ENCODE measurements at places on chromosomes 7 and 10.

GRCh38 chr7:13990984-13991790 is 1.7 kb upstream of the ETV1 start:
- DNase-seq = peak; percentile 94

DNA sequence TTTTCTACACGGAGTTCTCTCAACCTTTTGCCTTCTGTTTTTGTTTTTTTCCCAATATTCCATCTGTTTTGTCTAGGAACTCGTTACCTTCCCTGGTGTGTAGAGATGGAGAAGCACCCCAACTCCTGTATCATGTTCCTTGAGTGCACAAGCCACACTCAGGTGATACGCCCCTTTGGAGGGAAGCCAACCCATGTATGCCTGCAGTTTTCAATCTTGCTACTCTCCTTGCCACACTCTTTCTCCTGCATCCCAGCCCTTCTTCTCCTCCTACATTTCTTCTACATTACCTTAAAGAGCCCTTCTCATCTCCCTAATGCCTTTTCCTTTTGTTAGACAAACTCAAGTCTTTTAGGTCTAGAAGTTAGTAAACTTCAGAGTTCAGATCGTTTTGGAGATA is 10.2 kb upstream of the SP4 start:
- no peak for DNase-seq

GRCh38 chr7:153188630-153189029 is 429.1 kb downstream of the ACTR3B start:
- no peak for DNase-seq

GRCh38 chr10:109981650-109982049 is 26.1 kb upstream of the ADD3 start:
- DNase-seq = no peak

DNA sequence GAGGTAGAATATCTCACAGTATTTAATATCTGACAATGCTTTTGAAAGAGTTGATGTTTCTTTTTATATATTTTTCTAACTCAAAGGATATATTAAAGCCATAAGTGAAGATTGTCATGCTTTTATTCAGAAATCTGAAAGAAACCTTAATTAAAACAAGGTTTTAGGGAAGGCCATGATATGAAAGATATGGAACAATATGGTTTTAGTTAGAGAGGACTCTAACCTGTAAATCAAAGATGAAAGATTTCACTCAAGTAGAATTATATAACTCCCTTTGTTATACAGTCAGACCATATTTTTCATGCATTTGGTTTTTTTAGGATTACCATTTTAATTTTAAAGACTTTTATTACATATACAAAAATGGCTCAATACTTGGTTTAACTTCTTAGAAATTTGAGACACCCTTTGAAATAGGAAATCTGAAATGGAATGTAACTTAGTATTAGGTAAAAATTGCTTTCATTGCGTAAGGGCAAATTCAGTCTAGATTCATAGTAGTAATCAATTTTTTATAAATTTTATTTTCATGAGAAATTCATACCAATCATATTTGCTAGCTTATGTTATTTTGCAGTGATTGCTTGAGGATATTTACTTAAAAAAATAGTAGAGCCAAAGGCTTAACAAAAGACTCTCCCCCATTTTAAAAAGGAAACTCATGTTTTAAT is 119.8 kb downstream of the TWIST1 start:
- DNase-seq = no peak

- DNase-seq = no peak
Measured at GRCh38 chr10:84371944-84372343, 43.6 kb downstream of the CCSER2 start.

GRCh38 chr7:147915781-147916180 is 674.8 kb upstream of the C7orf33 start:
- DNase-seq = no peak

GRCh38 chr7:24877790-24878311 is 102.1 kb downstream of the OSBPL3 start:
- DNase-seq = no peak

GRCh38 chr7:157027568-157028198 is 17.2 kb upstream of the MNX1 start:
- no peak for DNase-seq

DNA sequence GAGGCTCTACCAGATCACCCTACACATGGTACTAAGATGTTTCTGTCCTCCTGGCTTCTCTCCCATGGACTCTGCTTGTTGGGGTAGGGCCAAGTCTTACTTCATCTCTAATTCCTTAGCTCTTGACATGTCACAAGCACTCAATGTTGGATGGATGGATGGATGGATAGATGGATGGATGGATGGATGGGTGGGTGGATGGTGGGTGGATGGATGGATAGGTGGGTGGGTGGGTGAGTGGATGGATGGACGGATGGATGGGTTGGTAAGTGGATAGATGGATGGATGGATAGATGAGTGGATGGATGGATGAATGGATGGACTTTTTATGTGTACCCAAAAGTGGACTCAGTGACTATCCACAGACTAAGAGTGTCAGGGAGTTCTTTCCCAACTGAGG is 28.5 kb downstream of the HSPA12A start:
- no peak for DNase-seq

- DNase-seq = no peak
Measured at GRCh38 chr10:76306856-76307255, 875.4 kb downstream of the LRMDA start.

DNA sequence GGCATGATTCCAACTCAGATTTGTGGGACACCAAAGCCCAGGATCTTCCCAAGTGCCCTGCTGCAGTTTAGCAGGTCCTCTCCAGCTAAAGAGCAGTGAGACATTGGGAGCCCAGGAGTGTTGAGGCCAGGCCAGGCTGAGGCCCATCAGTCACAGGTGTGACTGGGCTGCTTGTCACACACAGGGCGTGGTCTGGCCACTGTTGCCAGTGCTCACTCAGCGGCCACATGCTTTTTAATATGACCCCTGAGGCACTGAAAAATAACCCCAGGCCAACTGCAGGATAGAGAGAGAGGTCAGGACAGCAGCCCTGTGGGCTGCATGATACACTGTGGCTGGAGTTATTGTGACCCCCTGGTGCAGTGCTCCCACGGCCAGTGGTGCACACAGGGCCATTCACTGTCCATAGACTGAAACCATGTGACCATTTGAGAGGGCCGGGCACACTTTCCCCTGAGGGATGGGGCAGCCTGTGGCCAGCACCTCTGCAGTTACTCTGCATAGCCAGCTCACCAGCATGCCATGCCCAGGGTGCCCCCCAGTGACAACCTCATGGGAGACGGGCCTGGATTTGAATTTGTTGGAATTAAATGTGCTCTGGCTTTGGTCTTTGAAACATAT is 4.2 kb downstream of the GDF2 start:
- DNase-seq = no peak

GRCh38 chr7:82616059-82616728 is 172.6 kb upstream of the CACNA2D1 start:
- DNase-seq = no peak

DNA sequence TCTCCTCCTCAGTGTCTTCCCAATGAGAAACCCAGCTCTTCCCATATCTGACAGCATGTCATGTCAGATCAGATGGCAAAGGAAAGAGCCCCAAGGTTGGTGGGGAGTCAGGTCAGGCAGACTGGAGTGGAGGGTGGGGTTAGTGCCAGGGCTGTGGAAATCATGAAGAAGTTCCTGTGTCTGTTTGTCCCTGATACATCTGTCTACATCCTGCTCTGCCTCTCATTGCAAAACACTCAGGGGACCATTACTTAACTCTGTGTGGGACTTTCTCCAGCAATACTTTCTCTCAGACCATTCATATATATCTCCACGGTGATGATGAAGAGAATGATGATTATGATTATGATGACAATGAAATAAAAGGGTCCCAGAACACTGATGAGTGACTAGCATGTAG is 3.3 kb downstream of the PRRT4 start:
- DNase-seq = no peak

GRCh38 chr10:95841661-95842498 is 65.9 kb upstream of the CC2D2B start:
- peak; percentile 51 for DNase-seq

- DNase-seq = no peak
Measured at GRCh38 chr7:117478836-117479224, 995 bp upstream of the CFTR start.

DNA sequence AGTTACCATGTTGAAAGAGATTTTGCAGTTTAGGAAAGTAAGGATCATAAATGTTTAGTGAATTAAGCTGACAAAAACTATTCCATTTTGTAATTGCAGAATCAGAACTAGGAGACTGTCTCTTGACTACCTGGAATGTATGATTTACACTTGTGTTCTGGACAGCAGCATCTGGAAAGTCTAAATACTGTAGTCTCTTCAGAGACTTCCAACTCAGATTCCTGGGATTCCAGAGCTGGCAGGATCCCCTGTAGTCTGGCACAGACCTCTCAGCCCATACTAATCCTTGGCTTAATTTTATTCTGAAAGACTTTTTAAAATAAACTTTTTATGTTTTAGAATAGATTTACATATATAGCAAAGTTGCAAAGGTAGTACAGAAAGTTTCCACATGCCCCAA is 452.7 kb downstream of the DPP6 start:
- DNase-seq = no peak

GRCh38 chr7:77416621-77417371 is 647 bp upstream of the GSAP start:
- no peak for DNase-seq

- no peak for DNase-seq
Measured at GRCh38 chr7:42766782-42767423, 145.0 kb downstream of the C7orf25 start.

DNA sequence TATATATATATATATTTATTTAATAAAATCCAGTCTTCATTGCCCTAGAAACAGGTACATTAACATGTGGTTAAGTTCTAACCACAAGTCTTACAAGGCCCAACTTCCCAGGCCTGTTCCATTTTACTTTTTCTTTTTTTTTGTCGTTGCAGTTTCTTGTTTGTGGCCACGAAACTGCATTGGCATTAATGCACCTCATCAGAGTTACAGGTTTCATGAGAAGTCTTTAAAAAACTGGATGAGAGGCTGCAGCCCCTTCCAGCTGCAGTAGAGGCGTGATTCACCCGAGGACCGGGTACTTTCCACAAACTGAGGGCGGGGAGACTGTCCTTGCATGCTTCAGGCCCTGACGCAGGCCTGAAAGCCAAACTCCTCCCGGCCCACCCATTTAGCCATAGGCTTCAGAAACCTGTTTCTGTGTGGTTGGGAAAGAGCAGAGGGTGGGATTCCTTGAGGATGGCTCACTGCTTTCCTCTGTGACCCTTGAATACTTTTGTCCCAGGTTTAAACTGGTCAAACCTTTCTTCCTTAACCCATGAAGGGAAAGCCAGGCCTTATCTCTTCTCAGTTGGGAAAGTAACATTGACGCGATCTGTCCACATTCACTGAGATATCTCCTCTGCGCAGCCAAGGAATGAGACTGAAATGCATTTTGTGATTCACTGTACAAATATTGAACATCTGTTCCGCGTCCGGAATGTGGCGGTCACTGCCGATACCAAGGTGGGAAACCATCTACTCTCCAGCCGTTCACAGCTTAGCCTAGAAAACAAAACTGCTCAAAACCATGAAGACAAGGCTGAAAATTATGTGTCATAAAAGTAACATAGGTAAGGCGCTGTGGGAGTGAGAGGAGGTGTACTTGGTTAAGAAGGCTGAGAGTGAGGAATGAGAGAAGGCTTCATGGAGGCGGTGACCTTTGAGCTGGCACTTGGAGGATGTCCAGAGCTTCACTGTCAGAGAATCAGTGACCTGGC is 311.7 kb downstream of the GATA3 start:
- no peak for DNase-seq

GRCh38 chr10:822661-823367 is 108.7 kb downstream of the LARP4B start:
- DNase-seq = no peak

DNA sequence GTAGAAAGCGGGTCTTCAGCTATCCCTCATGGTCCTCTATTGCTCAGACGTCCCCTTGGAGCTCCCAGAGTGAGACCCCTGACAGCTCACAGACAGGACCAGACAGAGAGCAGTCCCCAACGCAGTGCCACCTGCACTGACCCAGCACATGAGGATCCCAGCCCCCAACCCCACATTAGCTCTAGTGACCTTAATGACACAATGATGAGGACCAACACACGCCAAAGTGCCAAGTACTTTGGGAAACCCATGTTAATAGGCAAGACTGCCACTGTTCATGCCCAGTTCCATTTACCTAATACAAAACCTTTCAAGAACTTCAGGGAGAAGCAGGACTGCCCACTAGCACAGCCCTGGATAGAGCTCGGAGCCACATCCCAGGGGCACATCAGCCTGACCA is 5.7 kb upstream of the GRB10 start:
- DNase-seq = no peak

DNA sequence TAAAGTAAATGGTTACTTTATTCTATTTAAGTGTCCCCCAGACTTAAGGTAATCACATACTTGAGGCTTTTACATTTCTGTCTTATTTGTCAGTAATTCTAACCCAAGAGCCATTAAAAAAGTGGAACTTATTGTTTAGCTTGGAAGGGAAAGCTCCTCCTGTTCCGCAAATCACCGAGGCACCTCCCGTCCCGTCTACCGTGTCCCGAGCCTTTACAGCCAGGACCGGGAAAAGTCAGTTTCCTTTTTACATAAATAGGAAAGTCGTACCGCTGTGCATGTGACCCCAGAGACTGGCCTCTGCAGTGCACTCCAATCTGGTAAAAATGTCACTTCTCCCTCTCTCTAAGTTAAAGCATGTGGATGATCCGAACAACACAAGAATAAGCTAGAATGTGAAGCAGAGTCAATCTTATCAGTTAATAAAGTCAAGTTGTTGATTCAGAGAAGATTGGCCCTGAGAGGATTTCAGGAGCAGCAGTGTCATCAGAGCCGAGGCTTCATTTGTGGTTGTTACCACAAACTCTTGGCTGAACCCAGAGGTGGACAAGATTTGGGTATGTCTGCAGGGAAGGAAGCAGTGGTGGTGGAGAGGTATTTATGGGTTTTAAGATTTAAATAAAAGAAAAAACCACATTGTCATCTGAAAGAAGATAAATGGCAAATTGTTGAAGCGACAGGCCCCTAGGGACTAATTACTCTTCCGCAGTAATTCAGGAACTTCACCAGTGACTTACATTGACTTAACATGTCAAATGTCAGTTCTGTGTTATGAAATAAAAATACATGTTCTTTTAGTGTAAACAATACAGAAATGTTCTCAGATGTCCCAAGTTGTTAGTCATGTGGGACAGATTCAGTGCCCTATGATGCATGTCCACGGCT is 316.6 kb upstream of the ZNF32 start:
- DNase-seq = no peak

DNA sequence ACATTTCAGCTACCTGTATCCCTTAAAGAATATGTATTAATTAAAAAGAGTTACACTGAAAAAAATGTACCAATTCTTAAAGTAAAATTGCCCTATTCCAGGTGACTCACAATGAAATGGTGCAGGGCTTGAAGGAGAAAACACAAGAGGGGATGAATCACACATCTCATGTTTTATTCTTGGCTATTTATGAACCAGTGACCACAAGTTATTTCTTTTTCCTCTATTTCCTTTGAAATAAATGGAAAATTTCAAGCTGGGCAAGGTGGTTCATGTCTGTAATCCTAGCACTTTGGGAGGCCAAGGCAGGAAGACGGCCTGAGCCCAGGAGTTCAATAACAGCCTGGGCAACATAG is 106.8 kb downstream of the UBE2H start:
- DNase-seq = no peak
